Tibial artery (tissue), 4 donors: ENCODE measurements at places on chromosomes 12 and 14.
A peak's percentile ranks its signal among the peaks of the same experiment; 100 is the strongest.

DNA sequence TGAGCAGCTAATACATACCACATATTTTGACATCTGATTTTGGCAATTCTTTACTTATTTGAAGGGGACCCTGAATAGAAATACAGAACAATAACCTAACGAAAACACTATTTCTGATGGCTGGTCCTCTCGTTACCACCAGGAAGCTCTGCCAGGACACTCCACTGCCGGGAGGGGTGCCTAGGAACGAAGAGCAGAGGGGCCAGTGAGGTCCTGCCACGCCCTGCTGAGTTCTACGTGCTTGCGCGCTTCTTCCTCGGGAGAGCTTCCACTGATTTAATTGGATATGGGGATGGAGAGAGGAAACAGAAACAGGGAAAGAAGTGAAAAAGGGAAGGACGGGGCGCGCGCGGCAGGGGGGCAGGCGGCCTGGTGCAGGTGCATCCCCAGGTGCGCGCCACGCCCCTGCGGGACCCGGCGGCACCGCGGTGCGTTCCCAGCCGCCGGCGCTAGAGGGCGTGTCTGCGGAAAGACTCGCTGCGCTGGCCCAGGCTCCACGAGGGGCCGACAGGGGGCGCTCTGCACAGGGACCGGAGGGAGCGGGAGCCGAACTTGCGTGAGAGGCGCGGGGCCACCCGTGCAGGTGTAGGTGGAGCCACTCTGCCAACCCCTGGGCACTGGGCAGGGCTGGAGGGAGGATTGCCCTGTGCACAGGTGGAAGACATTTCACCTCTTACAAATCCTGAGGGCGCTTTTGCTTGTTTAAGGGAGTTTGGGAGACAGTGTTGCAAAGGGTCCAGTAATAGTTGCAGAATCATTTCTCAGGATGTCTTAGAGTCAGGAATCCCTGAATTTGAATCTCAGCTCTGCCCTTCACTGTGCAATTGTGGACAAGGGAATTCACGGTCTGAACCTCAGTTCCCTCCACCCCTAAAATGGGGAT is 986.3 kb upstream of the TMEM132C start:
- no peak for DNase-seq

DNA sequence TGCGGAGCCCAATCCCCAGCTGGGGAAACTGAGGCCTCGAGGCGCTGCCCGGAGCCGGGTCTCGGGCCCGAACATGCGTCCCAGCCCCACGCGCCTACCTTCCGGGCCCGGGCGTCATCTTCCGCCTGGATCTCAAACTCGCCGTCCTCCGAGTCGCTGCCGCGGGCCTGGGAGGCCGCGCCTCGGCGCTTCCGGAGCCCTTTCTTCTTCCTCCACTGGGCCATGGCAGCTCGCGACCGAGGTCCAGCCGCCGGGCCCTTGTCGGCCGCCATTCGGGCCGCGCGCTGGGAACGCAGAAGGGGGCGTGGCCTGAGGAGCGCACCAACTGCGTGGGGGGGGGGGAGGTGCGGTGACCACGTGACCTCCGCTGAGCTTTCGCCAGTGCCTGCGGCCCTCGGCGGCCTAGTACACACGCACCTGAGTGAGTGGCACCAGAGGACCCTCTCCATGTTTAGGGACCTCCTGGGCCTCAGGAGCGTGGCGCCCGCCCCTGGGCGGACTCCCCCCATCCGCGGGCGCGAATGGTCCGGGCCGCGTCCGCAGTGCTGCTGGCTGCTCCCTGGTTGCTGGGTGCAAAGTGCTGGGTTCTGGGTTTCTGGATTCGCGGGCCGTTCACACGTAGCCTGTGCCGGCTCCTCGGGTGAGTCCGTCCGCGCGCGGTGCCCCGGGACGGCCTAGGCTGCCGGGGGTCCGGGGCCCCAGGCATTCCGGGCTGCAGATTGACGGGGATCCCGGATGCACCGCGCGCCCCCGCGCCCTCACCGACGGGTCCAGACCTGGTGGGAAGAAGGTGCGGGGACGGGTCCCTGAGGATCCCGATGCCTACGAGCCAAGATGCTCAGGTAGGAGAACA is at the start of the genes DDX54 and RITA1:
TSS of gene DDX54 (minus strand) at position 299 of the 853 bp plus-strand sequence. CDS start at position 272, 27 bp downstream.
TSS of gene RITA1 (plus strand) at position 542 of the 853 bp plus-strand sequence. CDS start 1,026 bp downstream, outside the sequence.
- peak; percentile 65 for DNase-seq

- DNase-seq: no peak
Measured at GRCh38 chr14:78567343-78567742, 397.2 kb downstream of the NRXN3 start.

DNA sequence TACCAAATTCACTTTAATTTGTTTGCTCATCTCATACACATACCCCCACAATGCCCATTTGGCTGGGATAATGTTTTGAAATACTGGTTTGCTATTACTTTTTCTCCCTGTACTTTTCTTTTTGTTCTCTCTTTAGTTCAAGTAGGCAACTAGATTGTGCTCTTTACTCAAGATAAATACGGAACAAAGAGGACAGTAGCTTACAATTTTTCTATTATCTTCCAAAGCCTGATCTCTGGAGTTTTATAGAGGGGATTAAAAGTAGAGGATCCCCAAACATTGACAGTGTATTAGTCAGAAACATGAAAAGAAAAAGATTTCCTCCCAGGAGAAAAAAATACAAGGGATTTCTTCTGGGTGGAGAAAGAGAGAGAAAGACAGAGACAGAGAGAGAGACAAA is 102.1 kb upstream of the FSCB start:
- no peak for DNase-seq

DNA sequence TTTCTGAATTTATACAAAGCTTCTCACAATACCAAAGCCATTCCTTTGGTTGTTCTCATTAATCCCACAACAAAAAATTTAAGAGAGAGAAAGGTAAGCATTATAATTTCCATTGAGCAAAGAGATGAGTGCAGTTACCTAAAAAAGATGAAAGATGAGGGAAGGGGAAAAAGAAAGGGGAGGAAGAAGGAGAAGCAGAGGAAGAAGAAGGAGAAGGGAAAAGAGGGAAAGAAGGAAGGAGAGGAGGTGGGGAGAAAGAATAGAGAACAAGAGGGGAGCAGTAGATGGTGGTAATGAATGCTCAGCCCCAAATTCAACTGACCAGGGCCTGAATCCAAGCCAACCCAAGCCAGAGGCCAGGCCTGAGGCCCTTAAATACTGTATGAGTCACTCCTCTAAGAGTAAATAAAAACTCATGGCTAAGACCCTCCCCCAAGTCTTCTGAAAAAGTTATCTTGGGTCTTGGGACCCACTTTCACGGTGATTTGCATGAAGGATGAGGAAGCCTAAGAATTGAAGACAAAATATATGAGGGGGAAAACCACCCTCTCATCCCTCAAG is 144.6 kb downstream of the ITPR2 start:
- no peak for DNase-seq

DNA sequence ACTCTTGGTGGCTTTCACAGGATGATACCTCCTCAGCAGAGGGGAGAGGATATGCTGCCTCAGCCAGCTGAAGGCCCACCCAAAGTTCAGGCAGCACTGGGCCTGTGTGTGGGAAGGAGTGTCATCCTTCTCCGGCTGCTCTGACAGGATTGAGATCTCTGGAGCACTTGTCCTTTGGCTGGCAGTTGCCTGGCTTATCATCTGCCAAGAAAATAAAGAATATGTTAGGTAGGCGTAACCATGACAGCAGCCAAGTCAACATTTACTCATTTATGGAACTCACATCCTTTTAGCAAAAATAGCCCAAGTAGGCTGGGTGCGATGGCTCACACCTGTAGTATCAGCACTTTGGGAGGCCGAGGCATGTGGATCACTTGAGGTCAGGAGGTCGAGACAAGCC is 68.5 kb downstream of the PPFIBP1 start:
- no peak for DNase-seq

DNA sequence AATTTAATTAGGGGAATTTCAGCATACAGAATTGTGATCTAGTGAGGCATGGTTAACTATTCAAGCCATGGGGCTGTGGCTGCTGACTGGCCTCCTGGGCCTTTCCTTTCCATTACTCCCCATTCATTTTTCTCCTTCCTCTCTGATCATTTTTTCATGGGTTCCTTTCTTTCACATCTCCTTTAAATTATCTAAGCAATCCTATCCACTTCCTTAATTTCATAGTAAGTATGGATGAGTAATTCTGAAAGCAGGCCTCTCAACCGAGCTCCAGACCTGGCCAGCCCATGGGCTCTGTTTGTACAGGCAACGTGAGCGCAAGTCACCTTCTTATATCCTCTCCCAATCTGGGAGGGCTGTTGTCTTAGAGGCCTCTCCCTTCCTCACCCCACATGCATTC is 13.4 kb downstream of the CKAP4 start:
- no peak for DNase-seq

DNA sequence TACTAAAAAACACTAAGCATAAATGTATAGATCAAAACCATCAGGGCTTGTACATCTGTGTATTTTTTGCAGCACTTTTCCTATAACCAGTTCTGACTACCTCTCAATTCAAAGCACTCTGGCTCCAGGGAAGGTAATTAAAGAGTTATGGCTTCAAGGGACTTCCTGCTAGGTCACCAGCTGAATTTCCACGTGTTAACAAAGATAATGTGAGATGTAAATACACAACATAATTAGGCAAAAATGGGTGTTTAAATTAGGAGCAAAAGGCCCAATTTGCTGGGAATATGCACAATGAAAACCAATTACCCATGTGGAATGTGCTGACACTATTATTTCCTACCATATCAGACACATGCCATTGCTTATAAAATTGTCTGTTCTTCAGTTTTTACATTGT is 513.4 kb upstream of the FLRT2 start:
- no peak for DNase-seq

GRCh38 chr14:55097881-55098560 is 31.0 kb upstream of the LGALS3 start:
- peak; percentile 65 for DNase-seq

- DNase-seq: no peak
Measured at GRCh38 chr12:75471902-75472890, 8.4 kb upstream of the GLIPR1 start.

GRCh38 chr14:89773644-89774316 is 180.8 kb downstream of the EFCAB11 start:
- DNase-seq: no peak

- peak; percentile 81 for DNase-seq
Measured at GRCh38 chr14:93752980-93753561, 35.2 kb downstream of the PRIMA1 start.

GRCh38 chr12:26318661-26319068 is 123.3 kb downstream of the SSPN start:
- DNase-seq: no peak

DNA sequence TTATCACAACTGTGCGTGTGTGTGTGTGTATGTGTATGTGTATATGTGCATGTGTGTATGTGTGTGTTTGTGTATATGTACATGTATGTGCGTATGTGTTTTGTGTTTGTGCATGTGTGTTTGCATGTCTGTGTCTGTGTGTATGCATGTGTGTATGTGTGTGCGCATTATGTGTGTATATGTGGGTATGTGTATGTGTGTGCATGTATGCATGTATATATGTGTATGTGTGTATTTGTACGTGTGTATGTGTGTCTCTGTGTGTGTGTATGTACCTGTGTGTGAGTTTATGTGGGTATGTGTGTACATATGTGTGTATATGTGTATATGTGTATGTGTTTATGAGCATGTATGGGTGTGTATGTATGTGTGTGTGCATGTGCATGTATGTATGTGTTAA is 37.6 kb upstream of the PIWIL1 start:
- no peak for DNase-seq

DNA sequence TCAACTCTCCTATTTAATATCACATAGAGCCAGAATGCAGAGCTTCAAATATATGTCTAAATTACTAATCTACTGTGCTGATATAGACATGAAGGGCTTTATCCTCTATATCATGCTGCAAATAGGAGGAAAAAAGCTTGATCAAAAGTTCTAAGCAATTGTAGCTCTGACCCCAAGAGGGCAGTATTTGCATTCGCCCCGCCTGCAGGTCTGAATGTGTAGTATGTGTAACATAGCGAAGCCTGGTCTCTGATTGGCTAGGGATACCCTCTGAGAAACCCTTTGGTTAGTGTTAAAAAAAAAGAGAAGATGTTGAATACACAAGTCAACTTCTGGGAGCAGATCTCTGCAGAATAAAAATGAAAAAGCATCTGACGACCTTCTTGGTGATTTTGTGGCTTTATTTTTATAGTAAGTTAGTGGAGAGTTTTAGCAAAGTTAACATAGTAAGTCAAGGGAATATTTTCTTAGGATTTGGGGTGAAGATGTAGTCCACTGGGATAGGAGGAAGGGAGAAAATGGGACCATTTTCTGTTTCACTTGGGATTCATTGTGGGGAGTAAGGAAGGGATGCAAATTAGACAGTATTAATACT is 151.6 kb upstream of the OR4E1 start:
- DNase-seq: no peak

- no peak for DNase-seq
Measured at GRCh38 chr14:21227981-21228380, 41.3 kb downstream of the HNRNPC start.

DNA sequence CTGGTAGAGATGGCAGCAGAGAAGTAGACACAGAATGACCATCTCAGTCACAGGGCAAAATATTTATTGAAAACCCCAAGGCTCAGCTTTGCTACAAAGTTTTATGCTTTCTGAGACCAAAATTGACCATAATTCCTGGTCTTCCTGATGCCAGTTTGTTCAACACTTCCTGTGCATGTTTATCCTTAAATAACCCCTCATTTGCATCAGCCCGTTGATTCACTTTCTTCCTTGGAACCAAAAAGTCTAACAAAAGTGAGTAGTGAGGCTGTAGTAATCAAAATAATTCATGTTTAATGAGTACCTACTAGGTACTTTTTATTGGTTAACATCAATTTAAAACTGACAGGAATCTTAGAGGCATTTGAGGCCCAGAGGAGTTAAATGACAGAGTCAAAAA is 51.7 kb downstream of the TRHDE start:
- no peak for DNase-seq

DNA sequence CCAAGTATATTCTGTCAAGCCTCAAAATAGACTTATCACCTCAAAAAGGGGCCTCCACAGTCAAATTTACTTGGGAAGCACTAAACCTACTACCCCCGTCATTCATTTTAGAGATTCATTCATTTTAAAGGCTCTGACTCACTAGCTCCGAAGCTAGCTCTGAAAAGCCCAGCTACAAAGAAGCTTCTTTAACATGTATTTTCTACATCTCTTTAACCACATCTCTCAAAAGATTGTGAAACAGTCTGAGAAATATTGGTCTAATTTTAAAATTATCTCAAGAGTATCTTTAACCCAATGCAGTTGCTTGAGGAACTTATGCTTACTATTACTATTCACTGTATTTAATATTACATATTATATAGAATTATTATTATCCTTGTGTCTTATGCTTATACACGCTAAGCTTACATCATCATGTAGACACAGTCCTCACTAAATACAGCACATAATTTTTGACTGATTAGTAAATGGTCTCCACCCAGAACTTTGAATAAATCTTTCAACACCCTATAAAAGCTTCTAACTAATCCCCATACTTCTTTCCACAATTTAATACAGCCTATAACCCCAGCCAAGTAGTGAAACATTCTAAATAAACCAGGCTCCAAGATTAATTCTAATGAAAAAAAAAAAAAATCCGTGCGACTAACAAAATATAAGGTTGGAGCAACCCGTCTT is 7.8 kb downstream of the NT5DC3 start:
- DNase-seq: no peak

DNA sequence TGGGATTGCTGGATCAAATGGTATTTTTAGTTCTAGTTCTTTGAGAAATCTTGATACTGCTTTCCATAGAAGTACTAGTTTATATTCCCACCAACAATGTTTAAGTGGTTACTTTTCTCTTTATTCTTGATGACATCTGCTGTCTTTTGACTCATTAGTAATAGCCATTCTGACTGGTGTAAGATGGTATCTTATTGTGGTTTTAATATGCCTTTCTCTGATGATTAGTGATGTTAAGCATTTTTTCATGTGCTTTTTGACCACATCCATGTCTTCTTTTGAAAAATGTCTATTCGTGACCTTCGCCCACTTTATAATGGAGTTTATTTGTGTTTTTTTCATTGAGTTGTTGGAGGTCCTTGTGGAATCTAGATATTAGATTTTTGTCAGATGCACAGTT is 865.7 kb downstream of the SLC6A15 start:
- DNase-seq: no peak

- DNase-seq: no peak
Measured at GRCh38 chr14:72256055-72256454, 323.8 kb downstream of the RGS6 start.
